Fibroblast of skin of right quadriceps (primary cell): ENCODE measurements at places on chromosomes 11 and 22.

- DNase-seq, result peak; percentile 54
Measured at GRCh38 chr11:32400196-32400595, 35.1 kb downstream of the WT1 start.

- DNase-seq, result peak; percentile 76
Measured at GRCh38 chr11:109939166-109939810, 153.9 kb upstream of the ZC3H12C start.

- no peak for DNase-seq
Measured at GRCh38 chr11:118342503-118343161, at the start of gene CD3D. CD3D (minus strand) TSS chr11:118342705; CDS start chr11:118342607, 98 bp downstream.

GRCh38 chr11:120842195-120842594 is 181.7 kb upstream of the TBCEL start:
- no peak for DNase-seq

DNA sequence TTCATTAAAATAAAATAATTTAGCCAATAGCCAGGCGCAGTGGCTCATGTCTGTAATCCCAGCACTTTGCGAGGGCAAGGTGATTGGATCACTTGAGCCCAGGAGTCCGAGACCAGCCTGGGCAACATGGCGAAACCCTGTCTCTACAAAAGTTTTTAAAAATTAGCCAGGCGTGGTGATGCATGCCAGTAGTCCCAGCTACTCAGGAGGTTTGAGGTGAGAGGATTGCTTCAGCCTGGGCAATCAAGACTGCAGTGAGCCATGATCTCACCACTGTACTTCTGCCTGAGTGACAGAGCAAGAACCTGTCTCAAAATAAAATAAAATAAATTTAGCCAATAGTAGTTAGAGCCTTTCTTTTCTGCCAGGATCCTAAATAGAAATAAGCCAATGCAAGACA is 12.2 kb downstream of the HPS5 start:
- no peak for DNase-seq

- DNase-seq, result no peak
Measured at GRCh38 chr11:87356428-87356827, 318.7 kb downstream of the TMEM135 start.

DNA sequence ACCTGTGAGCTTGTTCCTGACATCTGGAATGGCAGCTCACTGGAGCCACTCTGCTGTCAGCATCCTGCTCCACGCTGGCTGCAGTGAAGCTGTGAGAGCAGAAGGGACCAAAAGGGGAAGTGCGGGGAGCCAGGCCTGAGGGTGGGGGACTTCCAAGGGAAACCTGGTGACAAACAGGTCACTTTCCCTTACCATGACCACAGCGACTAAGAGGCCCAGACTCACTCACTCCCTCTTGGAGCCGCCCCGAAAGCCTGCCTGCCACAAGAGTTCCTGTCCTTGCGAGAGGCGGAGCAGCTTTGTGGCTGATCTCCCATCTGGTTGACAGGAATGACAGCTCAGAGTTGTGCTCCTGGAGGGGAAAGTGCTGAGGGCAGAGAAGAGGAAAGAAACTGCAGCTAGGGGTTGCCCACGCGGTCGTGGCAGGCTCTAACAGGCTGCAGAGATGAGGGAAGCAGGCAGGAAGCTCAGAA is 183.8 kb upstream of the NTM start:
- DNase-seq, result peak; percentile 11

GRCh38 chr11:117087446-117087845 is 10.8 kb downstream of the SIK3 start:
- DNase-seq, result no peak

DNA sequence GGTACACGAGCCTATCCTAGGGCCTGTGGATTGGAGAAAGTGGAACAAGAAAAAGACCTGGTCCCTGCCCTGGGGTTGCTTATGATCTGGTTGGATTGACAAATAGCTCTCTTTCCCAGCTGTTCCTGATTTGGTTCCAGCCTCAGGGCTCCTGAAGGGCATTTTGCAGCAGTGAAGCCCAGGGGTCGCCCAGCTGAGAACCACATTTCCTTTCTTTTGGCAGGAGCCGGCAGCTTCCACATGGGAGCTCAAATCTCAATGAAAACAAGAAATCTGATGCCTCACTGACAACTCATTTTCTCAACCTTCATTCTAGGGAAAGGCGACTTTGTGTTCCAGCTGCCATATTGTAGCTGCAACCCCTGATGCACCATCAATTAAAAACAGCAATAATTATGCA is 140.6 kb upstream of the CADM1 start:
- peak; percentile 38 for DNase-seq

DNA sequence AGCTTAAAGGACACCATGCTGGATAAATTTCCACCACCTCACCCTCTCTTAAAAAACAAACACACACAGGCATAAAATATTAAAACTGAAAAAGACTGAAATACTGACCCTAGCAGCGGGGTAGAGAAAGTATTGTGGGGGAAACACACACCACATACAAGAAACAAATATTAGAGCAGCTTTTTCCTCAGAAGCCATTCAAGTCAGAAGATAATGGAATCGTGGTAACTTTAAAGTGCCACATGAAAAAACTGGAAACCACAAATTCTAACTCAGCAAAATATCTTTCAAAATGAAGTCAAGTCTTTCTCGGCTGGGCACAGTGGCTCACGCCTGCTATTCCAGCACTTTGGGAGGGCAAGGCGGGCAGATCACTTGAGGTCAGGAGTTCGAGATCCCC is 223.2 kb downstream of the DYNC2H1 start:
- DNase-seq, result no peak

- DNase-seq, result no peak
Measured at GRCh38 chr11:97732011-97732632, 1288.6 kb upstream of the CNTN5 start.

- no peak for DNase-seq
Measured at GRCh38 chr11:59025097-59025496, 61.0 kb upstream of the GLYATL1B start.

DNA sequence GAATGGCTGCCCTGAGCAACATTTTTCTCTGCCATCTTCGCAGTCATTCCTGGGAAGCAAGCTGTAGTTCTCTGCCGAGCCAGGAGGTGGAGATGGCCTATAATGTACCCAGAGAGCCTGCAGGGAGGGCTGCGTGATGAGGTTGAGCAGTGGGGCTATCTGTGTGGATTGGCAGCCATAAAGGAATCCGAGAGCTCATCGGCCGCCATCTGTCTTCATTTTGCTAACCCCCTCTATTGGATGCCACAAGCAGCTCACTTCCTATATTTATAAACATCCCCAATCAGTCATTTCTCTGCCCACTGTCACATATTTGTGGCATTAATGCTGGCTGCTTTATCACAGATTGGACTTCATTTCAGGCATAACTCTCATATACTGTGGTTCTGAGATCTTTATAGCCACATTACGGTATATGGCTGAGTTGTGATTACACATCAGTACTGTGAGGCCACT is 209.5 kb downstream of the NTM start:
- peak; percentile 96 for DNase-seq

DNA sequence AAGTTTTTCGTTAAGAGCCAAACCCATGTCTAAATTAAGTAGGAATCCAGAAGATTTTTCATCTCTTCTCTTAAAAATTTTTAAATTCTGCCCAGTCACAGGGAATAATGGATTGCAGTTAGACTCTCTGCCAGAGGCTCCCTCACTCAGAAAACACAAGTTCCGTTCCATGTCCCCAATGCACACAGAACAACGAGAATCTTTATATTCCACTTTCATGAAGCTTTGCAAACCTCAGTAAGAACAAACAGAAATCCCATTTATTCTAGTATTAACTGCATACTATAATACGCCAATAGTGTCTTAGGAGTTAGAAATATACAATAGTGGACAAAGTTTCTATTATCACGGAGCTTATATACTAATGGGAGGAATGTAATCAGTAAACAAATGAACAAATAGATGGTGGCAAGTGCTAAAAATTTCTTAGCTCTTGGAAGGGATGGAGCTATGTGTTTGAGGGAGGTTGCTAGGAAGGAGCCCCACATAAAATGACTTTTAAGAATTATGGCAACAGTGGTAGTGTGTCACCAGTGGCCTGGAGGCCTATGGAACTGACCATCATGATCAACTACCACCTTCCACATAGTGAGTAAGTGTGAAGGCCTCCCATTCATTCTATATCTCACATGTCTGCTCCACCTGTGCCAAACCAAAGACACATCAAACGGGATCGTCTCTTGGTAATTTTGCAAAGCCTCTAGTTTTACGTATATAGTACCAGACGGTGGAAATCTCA is 24.9 kb downstream of the PICALM start:
- DNase-seq, result no peak

GRCh38 chr11:122937983-122938382 is 43.7 kb downstream of the BSX start:
- DNase-seq, result no peak

- no peak for DNase-seq
Measured at GRCh38 chr11:115926138-115926537, 421.9 kb upstream of the CADM1 start.

DNA sequence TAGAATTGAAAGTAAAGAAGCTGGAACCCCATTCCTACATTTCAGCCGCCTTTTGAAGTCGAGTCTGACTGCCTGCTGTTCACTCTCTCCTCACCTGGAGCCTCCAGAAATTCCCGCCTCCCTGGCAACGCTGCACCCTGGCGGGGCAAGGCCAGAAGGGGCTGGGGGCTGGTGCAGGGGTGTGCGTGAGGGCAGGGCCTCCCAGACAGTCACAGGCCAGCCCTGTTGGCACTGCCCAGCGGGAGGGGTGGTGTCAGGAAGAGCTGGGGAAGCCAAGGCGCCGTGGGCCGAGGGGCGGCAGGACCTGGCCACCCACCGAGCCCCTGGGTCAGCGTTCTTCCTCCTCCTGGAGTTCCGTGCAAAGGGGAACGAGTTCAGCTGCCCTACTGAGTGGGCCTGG is 123.2 kb downstream of the KCNQ1OT1 start:
- no peak for DNase-seq

DNA sequence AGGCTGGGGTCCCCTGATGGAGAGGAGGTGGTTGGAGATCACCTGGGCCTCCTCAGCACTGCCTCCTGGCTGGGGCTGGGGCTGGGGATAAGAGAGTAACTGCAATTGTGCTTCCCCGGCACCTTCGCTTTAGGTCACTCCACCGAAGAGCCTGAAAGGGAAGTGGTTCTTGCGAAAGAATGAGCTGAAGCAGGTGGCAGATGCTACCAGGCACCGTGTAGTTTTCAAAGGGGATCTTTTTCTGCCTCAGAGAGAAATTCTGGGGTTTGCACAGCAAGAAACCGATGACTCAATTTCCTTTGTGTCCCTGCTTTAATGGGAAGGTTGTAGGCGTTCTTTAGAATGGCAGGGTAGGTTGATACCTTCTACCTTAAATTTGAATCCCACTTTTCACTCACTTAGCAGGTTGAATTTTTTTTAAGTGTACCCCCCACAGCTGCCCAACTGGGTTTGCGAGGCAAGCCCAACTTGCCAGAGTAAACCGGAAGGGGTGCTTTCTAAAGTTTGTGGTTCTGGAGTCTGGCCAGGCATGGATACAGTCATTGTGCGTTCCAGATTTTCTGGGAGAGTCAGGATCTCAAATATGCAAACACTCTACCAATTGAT is 5.3 kb downstream of the CD44 start:
- DNase-seq, result peak; percentile 91

DNA sequence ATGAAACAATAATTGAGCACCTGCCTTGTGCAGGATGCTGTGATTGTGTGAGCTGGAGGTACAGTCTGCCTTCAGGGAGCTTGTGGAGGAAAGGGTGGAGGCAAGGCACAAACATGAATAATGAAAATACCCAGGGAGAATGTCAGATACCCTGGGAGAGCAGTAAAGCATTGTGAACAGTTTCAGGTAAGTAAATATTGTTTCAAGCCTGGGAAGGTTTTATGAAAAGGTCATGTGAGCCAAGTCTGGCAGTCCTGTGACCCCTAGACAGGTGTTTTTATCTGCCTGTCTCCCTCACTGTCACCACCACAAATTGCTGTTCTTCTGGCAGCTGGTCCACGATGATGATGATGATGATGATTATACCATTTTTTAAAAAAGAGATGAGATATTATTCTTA is 32.0 kb downstream of the SPECC1L start:
- no peak for DNase-seq

GRCh38 chr11:44998051-44998450 is 47.4 kb upstream of the TP53I11 start:
- DNase-seq, result no peak
